ENCODE measurements at places on chromosomes 5 and 9.
A peak's percentile ranks its signal among the peaks of the same experiment; 100 is the strongest.

DNA sequence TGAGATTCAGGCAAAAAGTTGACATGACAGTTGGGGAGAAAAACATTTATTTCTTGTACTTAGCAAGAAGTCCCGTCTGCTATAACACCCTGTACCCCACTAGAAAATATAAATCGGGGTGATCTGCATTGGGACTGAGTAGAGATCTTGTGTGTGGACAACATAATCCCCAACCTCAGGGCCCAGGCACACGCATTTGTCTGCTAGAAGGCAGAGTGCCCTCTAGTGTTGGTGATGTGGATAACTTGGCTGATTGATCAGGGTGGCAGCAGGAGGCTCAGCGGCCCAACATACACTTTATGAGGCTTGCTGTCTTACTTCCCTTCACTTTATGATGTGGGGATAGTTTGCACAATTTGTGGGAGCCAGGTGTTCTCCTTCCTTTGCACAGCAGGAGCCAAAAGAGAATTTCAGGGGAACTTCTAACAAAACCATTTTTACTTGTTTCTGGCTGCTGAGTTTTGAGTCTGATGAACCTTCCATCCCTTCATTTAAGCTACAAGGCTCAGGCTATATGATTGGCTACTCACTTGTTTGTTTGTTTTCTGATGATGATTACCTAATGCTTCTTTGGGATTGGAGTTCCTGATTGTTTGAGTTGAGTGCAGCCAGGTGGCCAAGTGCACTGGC lies 263.2 kb downstream of the DMAC1 start:
- DNase-seq, result no peak

- no peak for DNase-seq
Observed at GRCh38 chr5:109161914-109162683, 247.7 kb downstream of the PJA2 start.

GRCh38 chr5:169554251-169554650 lies 29.3 kb upstream of the SPDL1 start:
- no peak for DNase-seq

DNA sequence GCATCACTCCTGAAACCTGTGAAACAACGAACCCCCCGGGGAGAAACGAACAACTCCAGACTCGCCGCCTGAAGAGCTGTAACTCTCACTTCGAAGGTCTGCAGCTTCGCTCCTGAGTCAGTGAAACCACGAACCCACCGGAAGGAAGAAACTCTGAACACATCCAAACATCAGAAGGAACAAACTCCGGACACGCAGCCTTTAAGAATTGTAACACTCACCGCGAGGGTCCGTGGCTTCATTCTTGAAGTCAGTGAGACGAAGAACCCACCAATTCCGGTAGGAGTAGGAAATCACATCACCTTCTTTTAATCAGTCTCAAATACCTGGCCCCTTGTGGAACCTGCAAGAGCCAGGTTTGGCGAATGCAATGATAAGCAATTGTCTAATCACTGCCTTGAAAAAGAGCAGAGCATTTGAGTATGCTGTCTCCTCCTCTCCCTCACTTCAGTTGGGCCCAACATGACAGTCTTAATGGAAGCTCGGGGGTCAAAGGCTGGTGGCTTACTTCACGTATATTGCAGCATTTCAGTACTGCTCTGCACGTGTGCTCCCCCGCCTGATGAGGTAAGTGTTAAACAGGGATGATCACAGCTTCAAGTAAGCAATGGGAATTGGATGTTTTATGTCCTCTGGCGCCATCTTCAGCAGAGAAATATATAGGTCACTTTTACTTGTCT lies 473 bp downstream of the IRGM start:
- DNase-seq, result peak; percentile 7

GRCh38 chr5:132822650-132823480 lies 7.6 kb downstream of the SHROOM1 start:
- DNase-seq, result no peak

GRCh38 chr5:172833372-172833685 lies 722 bp upstream of the ERGIC1 start:
- no peak for DNase-seq

DNA sequence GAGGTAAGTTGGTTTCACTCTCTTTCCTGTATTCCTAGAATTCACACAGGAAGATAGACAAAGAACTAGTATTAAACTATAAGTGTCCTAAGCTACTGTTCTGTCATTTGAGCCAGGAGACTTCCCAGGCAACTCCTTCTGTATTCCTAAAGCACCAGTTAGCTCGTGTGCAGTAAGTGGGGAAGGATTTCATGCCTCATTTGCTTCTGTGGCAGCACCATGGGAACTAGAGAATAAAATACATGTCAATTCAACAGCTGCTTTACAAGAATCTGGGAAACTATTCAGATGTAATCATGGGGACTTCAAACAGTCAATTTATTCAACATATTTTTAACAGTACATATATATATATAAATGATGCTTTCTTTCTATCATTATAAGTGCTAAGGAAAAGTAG lies 762.3 kb downstream of the PRELID2 start:
- no peak for DNase-seq

GRCh38 chr5:57184322-57184721 lies 10.5 kb downstream of the GPBP1 start:
- no peak for DNase-seq

DNA sequence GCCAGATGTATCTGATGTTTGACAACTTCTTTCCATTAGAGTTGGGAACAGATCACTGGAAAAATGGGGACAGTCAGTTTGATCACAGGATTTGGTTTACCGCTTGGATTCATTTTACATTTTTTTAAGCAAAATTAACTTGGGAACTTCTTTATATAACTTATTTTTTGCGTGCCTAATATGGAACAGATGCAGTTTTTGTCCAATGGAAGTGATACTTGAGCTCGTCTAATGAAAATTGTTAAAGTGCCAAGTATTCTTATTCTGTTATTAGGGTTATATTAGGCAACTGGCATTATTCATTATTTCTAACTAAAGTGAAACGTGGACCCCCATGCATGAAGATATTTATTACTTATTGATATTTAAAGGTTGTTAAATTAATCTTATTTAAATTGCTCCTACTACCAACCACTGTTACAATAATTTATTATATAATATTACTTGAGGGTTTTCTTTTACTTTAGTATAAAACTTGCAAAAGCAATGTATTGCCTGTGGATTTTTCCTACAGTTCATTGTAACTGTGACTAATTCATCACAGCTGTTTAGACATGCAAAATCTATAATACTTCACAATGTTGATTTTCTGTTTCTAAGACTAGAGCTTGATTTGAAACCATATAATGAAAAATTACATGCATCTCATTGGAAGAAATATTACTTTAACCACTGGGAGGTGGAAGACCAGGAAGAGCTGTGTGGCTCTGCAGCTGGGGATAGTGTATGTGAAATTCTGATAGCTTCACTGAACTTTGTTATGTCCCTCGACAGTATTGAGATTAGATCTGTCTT lies 787.3 kb upstream of the WWC1 start:
- no peak for DNase-seq

GRCh38 chr5:74161170-74161569 lies 479.4 kb downstream of the ENC1 start:
- no peak for DNase-seq

GRCh38 chr9:123997665-123998277 lies 13.8 kb upstream of the LHX2 start:
- no peak for DNase-seq

DNA sequence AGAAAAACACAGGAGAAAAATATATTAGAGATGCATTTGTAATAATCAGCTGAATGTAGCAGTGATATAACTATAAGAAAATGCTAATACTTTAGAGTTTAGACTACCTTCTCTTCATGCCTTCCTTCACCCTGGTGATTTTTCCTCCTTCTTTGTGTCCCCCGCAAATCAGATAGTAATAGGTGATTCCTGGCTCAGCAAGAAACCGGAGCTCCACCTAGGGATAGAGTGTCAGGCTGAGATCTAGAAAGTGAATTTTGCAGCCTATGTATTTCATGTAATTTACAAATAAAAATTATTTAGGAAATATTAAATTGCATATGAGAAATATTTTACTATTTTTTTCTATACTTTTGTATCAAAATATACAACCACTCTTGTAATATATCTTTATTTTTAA lies 109.8 kb upstream of the ST8SIA4 start:
- DNase-seq, result no peak

- no peak for DNase-seq
Observed at GRCh38 chr5:67425514-67425913, 228.9 kb upstream of the CD180 start.

DNA sequence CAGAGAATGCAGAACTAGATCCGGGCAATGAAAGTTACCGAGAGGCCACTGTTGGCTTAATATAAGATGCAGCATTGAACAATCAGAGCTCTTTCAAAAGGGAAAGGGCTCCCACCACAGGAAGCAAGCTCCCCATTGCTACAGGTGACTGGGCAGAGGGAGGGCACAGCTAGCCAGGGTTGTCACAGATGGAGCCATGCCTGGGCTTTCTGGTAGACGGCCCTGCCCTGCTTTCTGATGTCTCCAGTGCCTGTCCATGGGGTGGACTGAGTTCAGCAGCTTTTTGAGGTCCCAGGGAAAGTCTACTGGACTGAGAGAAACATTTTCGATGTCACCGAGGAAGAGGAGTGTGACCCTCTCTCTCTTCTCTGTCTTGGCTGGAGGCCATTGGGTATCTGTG lies 14.1 kb downstream of the RGS3 start:
- no peak for DNase-seq

GRCh38 chr5:9318031-9318430 lies 227.8 kb downstream of the SEMA5A start:
- DNase-seq, result no peak

- no peak for DNase-seq
Observed at GRCh38 chr9:137431416-137431931, 8.3 kb downstream of the NOXA1 start.

DNA sequence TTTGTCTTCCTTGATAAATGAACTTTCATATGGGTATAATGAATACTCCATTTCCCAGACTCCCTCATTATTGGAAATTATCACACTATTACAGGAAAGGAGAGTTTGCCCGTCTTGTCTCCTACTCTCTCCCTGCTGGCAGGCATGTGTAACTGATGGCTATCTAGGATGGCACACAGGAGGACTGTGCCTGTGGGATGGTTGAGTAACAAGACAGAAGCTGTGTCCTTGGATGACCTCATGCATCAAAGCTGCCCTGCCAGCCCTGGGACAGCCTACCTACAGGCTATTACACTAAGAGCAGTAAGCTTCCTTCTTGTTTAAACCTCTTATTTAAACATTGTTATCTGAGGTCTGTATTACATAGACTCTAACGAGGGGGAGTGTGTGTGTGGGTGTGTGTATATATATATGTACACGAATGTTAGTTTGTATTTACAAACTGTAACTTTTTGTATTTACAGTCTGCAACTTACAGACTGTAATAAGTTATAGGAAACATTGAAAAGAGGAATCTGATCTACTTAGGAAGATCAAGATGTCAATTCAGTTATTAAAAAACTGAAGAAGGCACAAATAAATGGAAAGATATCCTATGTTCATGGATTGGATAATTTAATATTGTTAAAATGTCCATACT lies 247.6 kb upstream of the ACO1 start:
- no peak for DNase-seq

GRCh38 chr5:172364773-172365172 lies 81.2 kb upstream of the UBTD2 start:
- DNase-seq, result no peak

GRCh38 chr5:141772281-141772680 lies 90.3 kb upstream of the ARAP3 start:
- DNase-seq, result no peak

DNA sequence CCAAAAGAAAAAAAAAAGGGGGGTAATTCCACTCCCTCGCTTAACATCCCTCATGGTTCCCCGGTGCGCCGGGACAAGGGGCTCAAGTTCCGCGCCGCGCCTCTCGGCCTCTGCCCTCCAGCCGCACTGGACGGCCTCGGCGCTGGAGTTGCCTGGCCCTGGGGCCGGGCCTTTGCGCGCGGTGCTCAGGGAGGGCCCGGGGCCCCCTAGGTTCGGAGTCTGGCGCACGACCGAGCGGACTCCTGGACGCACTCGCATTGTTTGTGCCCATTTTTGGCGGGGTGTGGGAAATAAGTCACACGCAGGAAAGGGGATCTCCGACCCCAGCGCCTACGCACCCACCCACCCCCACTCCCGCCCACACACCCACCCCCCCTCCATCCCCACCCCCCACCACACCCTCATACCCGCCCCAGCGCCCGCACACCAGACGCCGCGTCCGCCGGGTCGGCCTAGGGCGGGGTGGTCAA lies 381 bp downstream of the MED22 start:
- DNase-seq, result no peak

DNA sequence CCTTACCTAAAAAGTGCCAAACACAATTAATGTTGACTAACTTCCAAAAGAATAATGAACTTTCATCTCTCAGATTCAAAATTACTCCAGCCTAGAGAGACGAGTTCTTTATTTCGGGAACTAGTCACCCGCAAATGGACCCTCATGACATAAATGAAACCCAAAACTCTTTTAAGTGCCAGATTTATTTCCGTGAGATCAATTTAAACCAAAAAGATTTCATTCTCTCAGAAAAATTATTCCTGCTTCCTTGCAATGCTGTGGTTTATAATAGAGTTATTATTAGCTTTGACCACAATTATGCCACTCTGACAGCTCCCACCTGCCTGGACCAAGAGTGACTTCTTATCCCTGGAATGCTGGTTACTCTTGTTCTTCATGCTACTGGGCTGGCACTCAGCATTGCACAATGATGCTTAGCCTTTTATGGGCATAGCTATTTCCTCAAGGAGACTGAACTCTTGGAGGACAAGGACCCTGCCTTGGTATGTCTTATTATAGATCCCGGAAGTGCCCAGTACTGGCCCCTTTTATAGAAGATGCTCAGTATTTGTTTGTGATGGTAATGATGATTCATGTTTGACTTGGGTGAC lies 183.5 kb downstream of the SNX18 start:
- no peak for DNase-seq

DNA sequence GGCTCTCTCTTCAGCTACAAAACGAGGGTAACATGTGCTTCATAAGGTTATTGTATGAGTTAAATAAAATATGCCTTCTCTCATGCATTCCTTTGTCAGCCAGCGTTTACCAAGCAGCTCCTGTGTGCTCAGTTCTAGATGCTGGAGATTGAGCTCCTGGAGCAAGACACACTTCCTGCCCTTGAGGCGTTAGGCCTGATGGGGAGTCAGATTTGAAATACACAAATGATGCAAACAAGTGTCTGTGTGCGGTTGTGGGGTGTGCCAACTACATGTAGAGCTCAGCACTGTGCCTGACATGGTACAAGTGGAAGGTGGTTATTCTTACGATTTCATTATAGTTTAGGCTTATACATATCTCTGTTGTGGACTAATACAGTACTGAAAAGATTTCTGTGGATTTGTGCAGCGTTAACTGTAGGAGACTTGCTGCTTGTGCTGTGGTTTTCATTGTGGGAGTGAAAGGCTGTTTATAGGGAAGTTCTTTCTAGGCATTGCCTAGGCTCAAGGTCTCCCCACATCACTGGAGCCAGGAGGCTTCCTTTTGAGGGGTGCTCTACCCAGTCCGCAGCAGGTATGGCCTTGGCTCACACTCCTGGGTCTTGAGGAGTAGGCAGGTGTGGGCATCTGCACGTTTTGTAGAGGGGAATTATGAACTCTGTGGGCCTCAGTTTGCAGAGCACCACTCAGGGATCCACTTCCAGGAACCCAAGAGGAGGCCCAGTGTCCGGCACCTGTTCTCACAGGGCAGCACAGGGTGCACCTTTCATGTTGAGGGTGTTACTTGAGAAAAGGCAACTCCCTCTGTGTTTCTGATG lies 39.8 kb upstream of the ANGPTL2 start:
- DNase-seq, result no peak
